ENCODE measurements at places on chromosomes 1 and 21.

GRCh38 chr1:175237389-175237788 lies 44.8 kb upstream of the KIAA0040 start:
- no peak for DNase-seq

DNA sequence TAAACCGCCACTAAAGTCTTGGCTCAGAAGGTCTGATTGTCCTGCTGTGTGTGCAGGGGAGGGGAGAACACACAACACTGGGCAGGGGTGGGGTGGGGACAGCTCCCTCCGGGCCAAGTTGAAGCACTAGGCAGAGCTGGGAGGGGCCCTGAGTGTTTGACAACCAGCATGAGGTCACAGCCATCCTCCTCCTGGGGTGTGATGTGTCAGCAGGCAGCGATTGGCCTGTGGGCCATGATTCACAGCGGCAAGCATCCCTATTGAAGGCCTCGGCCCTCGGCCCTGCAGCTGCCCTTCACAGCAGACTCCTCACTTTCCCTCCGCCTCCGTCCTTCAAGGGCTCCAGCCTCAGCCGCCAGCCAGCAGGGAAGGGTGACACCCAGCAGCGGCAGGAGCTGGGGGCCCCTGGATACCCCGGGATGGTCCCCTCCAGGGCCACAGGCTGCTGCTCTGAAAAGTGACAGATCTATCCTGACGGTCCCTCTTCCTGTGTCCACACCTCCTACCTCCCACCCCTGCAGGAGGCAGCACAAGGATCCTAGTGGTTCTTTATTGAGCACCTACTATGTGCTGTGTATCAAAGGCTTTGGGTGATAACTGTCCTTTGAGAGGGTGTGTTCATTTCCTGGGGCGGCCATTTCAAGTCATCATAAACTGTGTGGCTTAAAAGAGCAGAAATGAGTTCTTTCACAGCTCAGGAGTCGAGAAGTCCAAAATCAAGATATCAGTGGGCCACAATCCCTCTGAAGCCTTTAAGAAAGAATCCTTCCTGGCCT lies 66.0 kb upstream of the SLC25A33 start:
- no peak for DNase-seq

- no peak for DNase-seq
Observed at GRCh38 chr1:211537253-211537652, 41.7 kb downstream of the SLC30A1 start.

DNA sequence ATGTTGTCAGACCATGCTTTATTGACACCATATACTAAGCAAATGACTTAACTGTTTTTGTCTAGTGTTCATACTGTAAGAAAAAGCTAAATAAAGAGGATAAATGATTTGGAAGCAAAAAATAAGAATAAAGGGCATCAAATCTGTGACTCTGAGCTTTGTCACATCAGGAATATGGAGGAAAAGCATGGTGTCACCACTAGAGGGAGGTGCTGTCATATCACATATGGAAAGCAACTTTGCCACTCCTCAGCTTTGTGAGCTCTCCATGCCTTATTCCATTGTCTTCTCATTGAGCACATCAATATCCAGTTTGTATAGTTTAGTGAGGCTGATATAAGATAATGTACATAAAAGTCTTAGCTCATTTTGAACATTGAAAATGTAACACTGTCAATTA lies 20.8 kb upstream of the GBP1 start:
- no peak for DNase-seq

- no peak for DNase-seq
Observed at GRCh38 chr1:29389533-29390041, 153.3 kb downstream of the PTPRU start.

GRCh38 chr1:214187121-214187900 lies 93.6 kb upstream of the SMYD2 start:
- DNase-seq, result no peak

- no peak for DNase-seq
Observed at GRCh38 chr1:78359666-78360065, 131.1 kb upstream of the PTGFR start.

DNA sequence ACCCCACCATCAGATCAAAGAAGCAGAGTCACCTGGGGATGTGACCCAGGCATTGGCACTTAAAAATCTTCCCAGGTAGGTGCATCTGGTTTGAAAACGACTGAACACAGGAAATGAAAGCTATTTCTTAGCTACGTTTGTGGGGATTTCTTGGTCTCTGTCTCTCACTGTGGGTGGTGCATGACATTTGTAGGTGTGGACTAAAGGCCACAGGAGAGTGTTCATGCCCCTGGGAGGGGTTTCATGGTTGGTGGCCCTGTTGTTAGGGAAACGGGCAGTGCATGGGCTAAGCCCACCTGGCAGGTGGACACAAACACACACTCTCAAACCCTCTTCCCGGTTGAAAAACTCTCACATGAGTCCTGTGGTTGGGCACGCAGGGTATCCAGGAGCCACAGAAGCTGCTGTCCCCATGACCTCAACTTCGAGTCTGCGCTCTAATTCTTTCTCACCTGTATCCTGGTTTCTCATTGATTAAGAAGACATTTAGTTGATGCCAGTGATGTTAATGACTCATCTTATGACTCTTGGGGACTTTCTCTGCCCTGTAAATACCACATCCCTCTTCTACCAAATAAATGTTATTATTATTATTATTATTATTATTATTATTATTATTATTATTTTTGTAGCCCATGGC lies 119.4 kb downstream of the MRPS6 start:
- no peak for DNase-seq

GRCh38 chr1:159991513-159991912 lies 37.5 kb upstream of the SLAMF9 start:
- no peak for DNase-seq

- no peak for DNase-seq
Observed at GRCh38 chr1:11126569-11126968, 26.9 kb upstream of the EXOSC10 start.

DNA sequence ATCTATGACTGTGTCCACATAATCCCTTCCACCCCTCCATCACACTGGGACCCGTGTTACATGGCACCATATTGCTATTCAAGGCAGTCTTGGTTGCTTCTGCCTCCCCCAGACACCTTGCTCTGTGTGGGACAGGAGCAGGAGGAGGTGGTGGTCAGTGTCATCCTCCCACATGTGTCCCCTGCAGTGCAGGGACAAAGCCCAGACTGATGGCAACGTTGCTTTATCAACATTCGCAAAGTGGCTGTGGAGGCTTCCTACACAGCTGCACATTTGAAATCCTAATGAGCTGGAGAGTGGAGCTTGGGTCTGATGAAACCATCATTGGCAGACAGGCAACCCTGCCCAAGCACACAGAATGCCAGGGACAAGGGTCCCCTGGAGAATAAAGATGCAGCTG lies 26.2 kb downstream of the TRIM67 start:
- no peak for DNase-seq

GRCh38 chr1:64912191-64912590 lies 54.2 kb downstream of the JAK1 start:
- no peak for DNase-seq

- DNase-seq, result no peak
Observed at GRCh38 chr1:53608676-53609075, 130.3 kb downstream of the GLIS1 start.

GRCh38 chr1:84117868-84118267 lies 26.2 kb upstream of the PRKACB start:
- no peak for DNase-seq

DNA sequence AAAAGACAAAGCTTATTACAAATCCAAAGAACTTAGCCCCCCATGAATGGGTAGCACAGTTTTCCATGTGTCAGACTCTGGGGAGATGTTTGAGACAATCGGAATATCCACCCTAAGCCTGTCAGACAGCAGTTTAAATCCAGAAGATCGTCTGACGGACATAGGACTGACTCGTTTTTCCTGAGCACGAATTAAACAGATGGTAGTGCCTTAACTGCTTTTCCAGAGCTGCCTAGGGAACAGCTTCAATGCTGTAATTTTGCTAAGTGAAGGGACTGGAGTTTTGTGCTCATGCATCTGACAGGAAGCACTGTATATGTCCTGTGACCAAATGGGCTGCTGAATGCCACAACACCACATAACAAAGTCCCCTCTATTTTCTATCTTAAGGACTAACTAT lies 48.6 kb downstream of the PCNX2 start:
- DNase-seq, result no peak

DNA sequence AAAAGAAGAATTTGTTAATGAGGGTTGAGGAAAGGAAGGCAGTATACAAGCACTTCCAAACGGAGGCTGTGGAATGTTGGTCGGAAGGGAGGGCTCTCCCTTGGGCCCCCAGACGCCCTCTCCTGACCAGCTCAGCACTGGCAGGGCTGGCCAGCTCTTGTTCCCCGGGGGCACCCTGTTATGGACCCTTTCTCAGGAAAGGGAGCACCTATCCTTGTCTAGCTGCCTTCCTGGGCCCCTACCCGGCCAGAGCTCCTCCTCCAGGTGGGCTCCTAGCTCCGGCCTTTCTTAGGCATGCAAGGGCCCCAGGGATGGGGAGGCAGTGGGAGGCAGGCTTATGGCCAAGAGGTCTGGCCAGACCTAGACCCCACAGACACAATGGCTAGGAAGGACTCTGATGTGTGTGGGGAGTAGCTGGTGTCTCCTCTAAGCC lies 926 bp downstream of the BLACAT1 start:
- no peak for DNase-seq
